ENCODE measurements at places on chromosomes 16 and 17. TPM values are rescaled to one million over a fixed set of nuclear protein-coding genes. Genes with fewer than 3 reads are reported as not detected.

DNA sequence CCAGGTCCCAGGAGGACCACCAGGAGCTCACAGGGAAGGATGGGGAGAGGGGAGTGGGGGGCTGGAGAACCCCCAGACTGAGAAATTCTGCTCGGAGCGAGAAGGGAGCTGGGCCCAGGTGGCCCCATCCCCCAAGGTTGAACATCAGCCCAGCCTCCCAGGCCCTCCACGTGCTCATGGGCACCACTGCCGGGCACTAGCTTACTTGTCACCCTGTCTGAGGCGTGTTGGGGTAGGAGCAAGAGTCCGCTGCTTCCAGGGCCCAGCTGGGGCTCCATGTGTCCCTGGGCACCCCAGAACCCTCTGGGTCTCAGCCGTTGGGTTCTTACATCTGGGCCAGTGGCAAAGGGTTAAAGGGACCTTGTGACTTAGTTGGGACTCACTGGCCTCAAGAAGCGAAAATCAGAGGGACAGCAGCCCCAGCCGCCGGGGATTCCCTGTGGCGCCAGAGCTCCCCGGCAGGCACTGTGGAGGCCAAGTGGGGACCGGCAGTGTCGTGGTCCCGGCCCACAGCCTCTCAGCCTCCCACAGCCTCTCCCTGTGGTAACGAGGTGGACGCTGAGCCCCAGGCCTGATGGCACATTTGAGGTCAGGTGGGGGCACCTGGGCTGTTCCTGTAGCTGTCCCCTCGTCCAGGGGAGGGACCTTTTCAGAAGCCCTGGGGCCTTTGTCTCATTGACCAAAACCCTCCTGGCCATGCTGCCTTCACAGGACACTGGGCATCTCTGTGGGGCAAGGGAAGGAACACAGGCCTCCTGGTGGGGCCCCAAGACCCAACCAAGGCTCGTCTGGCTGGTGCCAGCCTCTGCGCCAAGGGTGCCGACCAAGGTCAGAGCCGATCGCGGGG, 33.7 kb upstream of the CDH15 start:
- DNase-seq, result no peak

DNA sequence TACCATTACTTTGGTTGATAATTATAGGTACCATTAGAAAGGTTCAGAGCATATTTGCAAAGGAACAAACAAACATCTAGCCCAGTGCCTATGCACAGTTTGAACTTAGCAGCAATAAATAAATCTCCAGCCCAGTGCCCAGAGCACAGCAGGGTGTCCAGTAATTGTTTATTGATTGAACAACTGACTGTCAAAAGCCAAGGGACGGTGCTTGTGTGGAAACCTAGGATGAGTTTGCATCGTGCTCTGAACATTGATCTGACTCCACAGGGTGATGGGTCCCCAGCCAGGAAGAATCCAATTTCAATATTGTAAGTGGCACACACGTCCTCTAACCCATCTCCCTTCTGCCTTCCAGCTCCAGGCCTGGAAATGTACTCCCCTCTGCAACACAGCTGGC, 625.5 kb upstream of the C16orf82 start:
- DNase-seq, result no peak

GRCh38 chr16:84614623-84614967, 3.3 kb downstream of the COTL1 start:
- DNase-seq, result peak; percentile 55

GRCh38 chr16:11151885-11152629, 103.9 kb downstream of the SOCS1 start:
- no peak for DNase-seq

Gene TBX6
- 0.42 TPM for total RNA-seq

- no peak for DNase-seq
Observed at GRCh38 chr17:4364622-4365041, 1.8 kb downstream of the UBE2G1 start.

All from CD4-positive, alpha-beta T cell (primary cell).